ENCODE measurements at places on chromosomes 11 and 22.

DNA sequence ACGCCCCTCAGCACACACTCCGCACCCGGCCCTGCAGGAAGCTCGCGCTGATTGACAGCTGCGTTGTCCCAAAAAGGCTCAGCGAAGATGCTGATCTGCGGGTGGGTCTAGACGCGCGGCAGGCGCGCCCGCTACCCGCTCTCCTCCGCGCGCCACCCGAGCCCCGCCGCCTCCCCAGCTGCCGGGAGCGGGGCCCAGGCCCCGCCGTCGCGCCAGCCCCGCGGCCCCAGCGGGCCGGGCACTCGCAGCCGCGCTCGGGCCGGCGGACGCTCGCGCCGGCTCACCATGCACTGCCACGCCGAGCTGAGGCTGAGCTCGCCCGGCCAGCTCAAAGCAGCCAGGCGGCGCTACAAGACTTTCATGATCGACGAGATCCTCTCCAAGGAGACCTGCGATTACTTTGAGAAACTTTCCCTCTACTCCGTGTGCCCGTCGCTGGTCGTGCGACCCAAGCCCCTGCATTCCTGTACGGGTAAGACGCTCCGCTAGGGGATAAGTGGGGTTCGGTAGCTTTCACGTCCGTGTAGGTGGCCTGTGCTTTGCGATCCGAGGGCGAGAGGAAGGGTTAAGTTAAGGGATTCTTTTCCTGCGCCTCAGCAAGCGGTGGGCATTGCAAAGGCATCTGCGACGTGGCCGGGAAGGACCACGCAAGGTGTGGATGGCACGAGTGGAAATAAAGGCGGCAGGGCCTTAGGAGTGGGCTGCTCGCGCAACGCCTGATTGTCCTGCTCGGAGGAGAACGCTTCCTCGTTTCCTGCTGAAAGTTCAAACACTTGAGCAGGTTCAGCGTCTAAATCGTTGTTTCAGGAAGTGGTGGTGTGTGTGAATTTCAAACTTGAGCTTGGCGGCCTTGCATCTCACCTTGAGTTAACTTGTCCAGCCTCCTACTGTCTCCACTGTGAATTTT lies at the start of gene BARX2:
Gene BARX2 (plus strand): TSS at position 98 of the 907 bp plus-strand sequence. CDS start 188 bp downstream, at position 286.
- no peak for DNase-seq

GRCh38 chr11:88522624-88523385 lies 185.3 kb upstream of the CTSC start:
- no peak for DNase-seq

- DNase-seq: no peak
Measured at GRCh38 chr11:131845255-131845654, 474.8 kb downstream of the NTM start.

DNA sequence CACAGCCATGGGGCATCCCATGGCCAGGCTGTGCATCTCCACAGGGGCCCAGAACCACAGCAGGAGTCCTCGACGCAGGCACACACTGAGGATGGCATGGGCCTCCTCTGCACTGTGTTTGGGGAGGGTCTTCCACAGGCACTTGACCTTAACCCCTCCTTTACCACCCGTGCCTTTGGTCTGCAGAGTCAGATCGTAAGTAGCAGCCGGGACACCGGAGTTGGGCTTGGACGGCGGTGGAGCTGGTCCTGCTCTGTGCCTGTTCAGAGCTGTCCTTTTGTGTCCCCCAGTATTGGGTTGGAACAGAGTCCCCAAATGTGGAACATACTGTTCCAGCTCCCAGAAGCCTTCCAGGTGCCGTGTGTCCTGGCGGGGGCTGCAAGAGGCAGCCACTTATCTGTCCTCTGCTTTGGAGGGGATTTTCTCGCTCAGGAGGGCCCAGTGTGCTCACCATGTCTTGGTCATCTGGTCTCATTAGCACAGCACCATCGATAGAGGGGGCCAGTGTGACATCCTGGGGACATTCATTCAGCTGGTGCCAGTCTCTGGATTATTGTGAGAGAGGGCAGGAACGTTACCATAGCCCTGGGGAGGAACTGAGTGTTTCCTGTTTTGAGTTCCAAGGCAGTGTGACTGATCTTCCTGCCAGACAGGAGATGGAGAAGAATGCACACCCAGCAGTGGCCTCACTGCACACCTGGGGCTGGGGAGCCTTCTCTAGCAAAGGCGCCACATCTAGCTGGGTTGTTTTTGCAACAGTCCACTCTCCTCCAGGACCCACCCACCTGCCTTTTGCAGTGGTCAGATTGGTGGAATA lies 12.4 kb downstream of the CRELD2 start:
- peak; percentile 16 for DNase-seq

- DNase-seq: no peak
Measured at GRCh38 chr11:3137486-3138177, 27.5 kb downstream of the OSBPL5 start.

DNA sequence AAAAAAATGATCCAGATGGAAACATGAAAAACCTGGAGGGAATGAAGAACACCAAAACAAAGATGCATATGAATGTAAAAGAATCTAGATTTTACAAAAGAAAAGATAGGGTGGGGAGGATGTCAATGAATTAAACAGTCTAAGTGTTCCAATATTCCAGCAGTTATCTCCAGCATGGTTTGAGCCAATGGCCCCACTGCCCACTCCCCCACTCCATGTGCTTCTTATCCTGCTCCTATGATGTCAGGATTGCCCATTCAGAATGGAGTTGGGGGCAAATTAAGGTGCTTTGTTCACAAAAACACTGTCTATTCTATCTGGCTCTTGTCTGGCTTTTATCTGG lies 1.2 kb upstream of the OR52K1 start:
- no peak for DNase-seq

DNA sequence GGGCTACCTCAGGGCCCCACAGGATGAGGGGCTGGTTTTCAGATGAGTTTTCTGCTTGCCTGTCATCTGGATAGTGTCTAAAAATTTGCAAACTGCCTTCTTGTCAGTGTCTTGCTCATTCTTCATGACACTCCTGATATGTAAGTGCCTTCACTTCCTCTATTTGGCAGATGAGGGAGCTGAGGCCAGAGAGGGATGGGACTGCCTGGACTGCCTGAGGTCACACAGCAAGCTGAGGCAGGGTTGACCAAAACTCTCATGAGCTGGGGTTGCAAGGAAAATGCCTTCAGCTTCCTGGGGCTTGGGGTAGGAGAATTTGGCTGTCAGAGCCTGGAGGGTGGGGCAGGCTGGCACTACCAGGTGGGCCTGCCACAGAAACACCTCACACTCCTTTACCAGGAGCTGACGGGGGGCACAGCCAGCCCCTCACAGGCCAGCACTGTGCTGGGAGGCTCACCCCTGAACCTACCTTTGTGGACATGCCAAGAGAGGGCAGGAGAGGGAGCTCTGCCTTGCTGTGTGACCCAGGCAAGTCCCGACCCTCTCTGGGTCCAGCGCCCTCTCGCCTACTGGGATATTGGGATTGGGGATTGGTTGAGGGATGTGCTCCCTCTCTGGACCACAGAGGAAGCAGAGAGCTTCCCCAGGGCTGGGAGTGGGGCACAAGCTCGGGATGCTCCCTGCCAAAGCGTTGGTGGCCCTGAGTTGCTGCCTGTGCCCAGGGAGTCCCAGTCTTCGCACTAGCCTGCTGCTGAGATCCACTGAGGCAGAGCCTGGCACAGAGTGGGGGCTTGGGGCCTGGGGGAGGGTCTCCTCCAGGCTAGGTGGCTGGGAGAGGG lies 1.9 kb upstream of the P2RY6 start:
- DNase-seq: no peak

DNA sequence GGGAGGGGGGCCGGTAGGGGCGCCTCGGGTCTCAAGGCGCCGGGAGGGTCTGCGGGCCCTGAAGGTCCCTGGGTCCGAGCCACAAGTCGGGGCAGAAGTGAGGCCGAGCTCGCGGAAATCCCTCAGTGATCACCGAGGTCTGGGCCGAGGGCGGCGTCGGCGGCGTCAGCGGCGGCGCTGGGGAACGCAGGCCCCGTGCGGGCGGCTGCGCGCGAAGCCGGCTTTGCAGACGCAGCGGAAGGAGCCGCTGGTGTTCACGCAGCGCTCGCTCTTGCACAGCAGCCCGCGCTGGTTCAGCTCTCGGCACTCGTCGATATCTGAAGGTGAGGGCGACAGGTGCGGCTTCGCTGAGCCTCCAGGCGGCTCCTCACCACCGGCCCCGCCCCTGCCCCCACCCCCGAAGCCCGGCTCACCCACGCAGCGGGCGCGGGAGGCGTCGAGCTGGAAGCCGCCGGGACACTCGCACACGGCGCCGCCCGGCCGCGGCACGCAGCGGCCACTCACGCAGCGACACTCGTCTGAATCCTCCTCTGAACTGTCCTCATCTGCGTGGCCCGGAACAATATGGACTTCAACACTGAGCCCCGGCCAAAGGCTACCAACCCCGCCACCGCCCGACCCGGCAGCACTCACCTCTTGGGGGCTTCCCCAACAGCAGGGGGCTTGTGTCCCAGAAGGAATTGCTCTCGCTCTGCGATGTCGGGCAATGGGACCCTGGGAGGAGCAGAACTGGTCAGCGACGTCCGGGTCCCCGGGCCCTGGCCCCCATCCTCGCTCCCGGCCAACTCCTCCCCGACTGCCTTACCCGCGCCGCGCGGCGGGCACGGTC lies 14.2 kb downstream of the SCYL1 start:
- DNase-seq: no peak

DNA sequence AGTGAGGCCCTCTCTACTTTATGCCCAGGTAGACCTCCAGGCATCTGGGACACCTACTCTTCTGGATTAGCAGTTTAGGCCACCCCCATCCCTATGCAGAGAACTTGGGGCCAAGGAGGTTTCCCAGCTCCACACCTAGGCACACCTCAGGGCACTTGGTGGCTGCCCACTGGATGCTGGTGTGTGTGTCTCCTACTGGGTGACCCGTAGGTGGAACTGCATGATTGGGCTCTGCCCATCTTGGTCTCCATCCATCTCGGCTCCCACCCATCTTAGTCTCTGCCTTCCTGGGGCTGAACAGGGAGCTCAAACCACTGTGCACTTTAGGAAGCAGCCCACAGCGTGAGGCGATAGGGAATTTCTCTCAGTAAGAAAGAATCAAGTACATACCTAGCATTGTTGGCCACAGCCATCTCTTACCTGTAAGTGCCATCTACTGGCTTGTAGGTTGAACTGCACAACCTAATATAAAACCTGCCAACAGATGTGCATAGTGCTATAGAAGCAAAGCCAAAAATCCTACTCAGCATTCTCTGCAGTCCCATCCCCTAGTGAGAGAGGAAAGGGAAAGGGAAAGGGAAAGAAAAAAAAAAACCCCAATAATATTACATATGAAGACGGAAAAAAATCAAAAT lies 61.6 kb upstream of the PTPN5 start:
- no peak for DNase-seq

DNA sequence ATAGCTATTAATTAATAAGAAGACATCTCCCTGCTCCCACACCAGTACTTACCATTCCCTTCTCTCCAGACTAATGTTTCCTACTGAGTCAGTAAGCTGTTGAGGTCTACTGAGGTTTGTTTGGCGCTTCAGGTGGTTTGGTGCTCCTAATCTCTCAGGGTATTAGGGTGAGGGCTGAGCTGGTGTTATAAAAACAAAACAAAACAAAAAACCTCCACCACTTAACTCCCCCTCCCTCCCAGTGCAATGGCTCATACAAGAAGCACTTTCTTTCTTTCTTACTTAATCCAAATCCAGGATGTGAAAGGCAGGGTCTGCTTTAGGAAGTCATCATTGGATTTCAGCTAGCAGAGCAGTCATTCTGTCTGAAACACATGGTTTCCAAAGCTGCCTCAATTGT lies 15.3 kb downstream of the CSTPP1 start:
- DNase-seq: no peak

- no peak for DNase-seq
Measured at GRCh38 chr11:101188801-101189200, 59.2 kb upstream of the PGR start.

GRCh38 chr11:86993031-86993430 lies 37.8 kb upstream of the FZD4 start:
- no peak for DNase-seq

DNA sequence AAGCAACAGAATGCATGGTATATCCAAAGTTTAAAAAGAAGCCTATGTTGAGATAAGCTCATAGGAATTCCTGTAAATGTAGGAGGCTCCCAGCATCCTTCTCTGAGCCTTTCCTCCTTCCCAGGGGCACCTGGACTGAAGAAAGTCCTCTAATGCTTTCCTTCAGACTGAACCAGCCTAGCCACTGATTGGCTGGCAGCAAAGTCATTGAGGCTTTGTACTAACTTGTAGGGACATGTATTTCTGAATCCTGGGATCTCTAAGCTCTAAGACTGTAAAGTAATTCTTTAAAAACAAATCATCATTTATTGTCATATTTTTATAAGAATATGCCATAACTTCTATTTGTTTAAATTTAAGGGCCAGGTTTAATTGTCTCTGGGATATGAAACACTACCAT lies 23.9 kb upstream of the PANX1 start:
- DNase-seq: no peak

DNA sequence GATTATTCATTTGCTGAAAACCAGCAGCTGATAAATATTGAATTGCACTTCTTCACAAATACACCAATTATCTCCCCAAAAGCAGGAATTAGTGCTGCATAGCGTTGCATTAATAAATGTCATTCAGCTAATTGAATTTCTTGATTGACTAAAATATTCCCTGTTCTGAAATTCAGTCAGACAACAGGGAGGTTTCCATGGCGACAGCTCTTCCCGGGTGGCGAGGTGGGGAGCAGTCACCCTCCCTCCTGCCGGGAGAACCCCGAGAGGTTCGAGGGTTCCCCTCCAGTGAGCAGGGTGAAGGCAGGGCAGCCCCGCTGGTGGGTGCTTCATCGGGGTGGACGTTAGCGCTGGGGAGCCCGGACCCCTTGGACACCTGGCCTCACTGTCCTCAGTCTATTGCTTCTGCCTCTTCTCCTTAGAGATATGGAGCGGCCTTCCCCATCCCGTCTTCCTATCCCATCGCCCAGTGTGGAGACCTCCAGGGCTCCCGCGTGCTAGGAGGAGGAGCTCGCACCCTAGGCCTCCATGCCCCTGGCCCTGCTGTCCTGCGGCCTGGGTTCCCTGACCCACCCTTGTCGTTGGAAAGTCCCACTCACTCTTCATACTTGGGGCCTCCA lies 983.5 kb downstream of the BRD1 start:
- no peak for DNase-seq

- no peak for DNase-seq
Measured at GRCh38 chr11:67731583-67731982, 57.2 kb upstream of the ALDH3B2 start.

DNA sequence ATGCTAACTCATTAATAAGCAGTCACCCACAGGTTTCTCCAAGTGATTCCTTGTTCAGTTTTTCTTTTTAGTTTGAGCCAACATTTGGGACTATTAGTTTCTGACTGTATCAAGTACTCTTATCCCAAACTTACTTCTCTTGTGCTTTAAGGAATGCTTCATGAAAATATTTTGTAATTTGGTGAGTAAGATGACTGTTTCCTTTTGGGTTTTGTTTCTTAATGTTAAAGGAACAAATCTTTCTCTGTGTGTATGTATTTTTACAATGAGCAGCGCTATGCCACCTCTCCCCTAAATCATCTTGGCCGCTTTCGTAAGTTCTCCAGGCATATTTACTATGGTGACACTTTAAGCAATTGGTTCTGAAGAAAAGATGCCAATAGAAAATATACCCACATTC lies 72.4 kb downstream of the LDLRAD3 start:
- DNase-seq: no peak

Data from NCI-H524 treated with DMSO at 0.1 percent for 48 hours (cell line).